ENCODE measurements at places on chromosomes 5 and 9.

GRCh38 chr5:52560366-52560765 lies 227.3 kb upstream of the ITGA1 start:
- DNase-seq: no peak

DNA sequence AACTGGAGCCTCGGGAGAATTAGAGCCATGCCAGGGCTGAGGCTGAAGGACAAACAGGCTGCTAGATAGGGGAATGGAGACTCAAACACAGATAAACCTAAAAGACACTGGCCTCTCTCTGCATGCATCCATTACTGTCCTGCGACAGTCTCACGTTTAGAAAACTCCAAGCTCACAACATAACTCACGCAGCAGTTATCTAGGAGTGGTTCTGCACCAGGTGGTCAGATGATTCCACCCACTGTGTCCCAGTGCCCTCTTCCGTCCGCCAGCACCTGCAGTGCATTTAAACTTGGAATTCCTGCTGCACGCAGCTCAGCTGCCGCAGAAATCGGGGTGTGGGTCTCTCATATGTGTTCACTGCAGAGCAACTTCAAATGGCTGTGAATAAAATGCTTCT lies 272.6 kb upstream of the IRX2 start:
- no peak for DNase-seq

GRCh38 chr5:16617274-16617968 lies 624 bp upstream of the RETREG1 start:
- DNase-seq: no peak

- no peak for DNase-seq
Observed at GRCh38 chr5:111532886-111533582, 20.7 kb upstream of the STARD4 start.

- no peak for DNase-seq
Observed at GRCh38 chr9:116935149-116935897, 248.2 kb downstream of the TRIM32 start.

- no peak for DNase-seq
Observed at GRCh38 chr9:13411791-13412190, 132.3 kb upstream of the MPDZ start.

DNA sequence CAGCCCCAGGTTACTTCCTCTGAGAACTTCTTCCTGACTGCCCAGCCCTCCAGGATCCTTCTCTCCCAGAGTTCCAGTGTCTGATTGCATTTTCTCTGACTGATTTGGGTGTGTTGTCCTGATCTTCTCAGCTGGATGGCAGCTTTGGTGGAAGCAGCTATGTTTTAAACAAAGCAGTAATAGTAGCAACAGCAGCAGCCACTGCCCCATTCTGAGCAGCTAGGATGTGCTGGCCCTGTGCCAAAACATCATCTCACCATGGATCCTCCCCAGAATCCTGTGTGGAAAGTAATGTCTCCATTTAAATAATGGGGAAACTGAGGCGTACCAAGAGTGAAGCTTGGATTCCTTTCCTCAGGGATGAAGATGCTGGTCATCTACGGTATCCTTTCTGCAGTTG lies 46.4 kb upstream of the PSD2 start:
- DNase-seq: no peak

DNA sequence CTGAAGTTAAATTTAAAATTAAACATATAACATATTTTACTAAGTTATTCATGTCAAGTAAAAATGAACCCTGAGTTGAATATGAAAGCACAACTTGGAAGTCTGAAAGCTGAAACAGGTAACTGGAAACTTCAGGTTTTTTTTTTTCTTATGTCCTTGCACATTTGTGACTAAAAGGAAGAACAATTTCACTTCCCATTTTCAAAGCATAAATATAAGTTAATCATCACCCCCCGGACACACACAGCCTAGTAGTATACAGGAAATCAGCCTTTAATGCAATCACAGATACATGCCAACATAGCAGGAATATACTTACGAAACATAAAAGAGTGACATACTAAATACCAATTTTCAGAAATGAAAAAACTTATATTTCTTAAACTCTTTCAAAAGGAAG lies 225.9 kb downstream of the RFX3 start:
- DNase-seq: no peak

- no peak for DNase-seq
Observed at GRCh38 chr9:114718801-114719221, 36.8 kb upstream of the TEX48 start.

GRCh38 chr5:109028608-109029299 lies 281.1 kb downstream of the FER start:
- DNase-seq: no peak

GRCh38 chr9:16147726-16148125 lies 594.9 kb downstream of the CCDC171 start:
- no peak for DNase-seq

DNA sequence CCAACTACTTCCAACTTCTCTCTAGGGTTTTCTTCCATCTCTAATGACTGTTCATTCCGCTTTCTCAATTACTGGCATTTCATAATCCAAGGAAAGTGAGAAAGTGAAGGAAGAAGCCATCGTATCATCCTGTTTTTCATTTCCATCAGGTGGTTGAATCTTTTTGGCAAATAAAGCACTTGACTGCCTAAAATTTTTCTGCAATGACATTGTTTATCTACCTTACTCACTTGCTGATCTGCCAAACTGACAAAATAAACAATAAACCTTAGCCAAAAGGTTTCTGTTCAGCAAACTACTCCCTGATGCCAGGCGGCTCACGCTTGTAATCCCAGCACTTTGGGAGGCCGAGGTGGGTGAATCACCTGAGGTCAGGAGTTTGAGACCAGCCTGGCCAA lies 18.4 kb downstream of the FNBP1 start:
- no peak for DNase-seq

DNA sequence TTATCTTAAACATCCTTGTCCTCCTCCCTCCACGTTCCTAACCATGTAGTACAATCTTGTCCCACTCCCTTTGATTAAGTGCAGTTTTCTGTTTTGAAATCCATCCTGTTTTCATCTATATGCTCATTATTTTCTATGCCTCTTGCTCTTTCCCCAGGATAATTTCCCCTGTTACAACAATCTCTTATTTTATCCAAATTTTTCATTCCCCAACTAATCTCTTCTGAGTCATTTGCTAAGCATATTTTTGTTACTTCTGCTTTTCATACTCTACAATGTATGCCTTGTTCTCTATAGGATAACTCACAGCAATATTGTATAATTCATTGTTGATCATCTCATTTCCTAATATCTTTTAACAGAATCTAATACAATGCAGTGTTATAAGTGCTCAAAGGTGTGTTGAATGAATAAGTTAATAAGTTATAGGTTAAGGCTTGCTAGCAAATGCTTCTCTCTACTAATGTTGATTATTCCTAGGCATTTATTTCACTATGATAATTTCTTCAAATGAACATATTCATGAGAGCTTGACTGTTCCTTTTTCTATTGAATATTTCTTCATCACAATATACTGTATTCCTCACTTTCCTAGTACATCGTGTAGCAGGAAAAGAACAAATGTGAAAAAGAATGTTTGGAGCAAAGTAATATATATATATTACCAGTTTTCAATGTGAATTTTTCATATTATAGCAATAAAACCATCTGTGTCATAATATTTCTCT lies 1.5 kb downstream of the OMD start:
- DNase-seq: no peak

- no peak for DNase-seq
Observed at GRCh38 chr9:89994988-89995613, 390.3 kb downstream of the GADD45G start.

DNA sequence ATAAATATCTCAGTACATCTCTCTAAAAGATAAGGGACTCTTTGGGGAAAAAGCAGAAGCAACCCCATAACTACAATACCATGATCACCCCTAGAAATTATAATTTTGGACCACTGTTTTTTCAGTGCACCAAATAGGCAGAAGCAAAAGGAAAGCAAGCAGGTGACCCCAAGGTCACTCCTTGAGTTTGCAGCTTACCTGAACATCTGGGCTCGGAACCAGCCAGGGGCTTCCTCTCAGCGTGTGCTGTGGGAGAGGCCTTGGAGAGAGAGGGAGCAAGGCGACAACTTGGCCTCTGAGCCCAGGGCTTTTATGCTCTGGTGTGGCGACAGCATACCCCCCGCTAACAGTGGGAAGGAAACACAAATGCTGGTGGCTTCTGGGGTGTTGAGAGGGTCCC lies 16.8 kb downstream of the BNIP1 start:
- DNase-seq: no peak

- no peak for DNase-seq
Observed at GRCh38 chr5:65128226-65128625, 353.5 kb downstream of the ADAMTS6 start.

DNA sequence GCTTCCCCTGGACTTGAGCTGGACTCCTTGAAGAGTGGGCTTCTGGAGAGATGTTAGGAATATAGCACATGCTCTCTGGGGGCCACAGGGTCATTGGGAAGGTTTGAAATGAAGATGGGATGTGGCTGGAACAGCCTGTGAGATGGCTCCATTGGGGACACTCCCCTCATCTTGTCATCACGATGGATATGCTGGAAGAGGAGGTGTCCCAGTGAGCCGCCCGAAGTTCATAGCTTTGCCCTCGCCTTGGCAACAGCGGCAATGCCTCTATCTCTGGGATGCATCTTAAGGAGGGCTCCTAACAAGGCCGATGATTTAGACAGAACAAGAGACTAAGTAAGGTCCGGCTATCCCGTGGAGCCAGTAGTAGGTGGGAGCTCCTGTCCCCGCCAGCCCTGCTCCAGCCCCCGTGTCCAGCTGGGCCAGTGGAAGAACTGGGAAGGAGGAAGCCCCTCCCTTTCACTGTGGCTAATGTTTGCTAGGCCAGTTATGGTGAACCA lies 23.9 kb downstream of the AMBP start:
- no peak for DNase-seq

DNA sequence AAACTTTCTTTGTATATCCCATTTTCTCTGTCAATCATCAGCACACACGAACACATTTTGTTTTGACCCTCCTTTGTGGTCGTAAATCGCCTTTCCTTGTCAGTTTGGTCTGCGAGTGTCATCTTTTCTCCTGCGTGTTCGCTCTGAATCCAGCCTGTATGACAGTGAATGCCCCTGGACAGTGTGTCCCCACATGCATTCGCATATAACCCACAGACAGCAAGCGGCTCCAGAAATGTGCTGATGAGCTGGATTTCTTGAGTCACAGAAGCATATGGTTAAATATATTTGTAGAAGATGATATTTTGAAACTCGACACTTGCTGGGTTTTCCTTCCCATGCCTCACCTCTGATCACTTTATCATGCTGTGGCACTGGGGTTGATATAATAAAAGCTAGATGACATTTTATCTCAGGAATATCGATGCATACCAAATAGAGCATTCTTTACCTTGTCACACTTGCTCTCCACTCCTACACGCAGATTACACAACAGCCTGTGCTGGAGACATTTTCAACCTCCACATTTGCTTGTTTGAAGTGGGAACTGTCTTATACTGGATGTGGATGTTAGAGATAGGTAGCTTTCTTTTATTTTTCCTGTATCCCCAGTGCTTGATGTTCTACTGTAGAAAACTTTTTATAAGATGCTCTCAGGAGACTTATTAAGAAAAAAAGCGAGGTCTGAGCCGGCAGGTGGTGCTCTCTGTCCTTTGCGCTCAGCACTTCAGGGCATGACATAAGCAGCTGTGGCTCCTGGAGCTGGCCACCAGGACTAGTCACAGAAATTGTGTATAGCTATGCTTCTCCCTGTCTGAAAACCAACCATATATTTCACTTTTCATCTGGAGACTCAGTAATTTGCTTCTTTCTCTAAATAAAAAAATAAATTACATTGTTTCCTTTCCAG lies 215.1 kb downstream of the SH3GL2 start:
- DNase-seq: no peak

GRCh38 chr5:2256691-2257280 lies 374.1 kb upstream of the IRX4 start:
- DNase-seq: no peak

GRCh38 chr9:136335296-136336155 lies 8.2 kb downstream of the GPSM1 start:
- no peak for DNase-seq

DNA sequence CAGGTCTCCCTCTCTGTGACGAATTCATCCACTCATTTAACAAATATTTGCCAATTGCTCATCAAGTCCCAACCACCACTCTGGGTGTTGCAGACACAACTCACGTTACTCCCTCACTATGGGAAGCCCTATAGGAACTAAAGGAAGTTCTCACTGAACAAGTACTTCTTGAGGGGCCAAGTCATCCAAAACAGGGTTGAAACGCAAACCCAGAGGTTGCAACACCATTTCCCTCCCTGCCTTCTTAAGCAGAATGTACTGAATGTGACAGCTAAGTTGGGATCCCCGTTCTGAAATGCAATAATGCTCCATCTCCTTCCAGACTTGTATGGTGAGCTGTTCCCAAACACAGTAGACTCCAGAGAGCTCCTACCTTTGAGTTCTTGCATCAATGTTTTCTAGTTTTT lies 34.3 kb downstream of the EPB41L4B start:
- no peak for DNase-seq

DNA sequence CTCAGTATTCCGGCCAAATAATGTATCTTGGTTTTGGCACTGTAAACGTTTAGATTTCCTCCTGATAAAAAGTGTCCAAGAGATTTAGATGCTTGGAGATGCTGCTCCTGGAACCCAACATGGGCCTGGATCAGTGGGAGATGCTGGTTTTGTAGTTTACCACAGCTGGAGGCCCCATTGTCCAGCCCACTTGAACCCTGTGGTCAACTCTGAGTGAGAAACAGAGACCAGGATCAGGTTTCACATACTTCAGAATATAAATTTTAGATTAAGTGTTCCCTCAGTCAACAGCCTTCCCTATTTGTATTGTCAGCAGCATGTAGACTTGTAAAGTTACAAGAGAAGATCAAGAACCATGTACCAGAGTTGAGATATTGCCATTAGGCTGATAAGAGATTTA lies 144.7 kb upstream of the C9orf72 start:
- DNase-seq: no peak

DNA sequence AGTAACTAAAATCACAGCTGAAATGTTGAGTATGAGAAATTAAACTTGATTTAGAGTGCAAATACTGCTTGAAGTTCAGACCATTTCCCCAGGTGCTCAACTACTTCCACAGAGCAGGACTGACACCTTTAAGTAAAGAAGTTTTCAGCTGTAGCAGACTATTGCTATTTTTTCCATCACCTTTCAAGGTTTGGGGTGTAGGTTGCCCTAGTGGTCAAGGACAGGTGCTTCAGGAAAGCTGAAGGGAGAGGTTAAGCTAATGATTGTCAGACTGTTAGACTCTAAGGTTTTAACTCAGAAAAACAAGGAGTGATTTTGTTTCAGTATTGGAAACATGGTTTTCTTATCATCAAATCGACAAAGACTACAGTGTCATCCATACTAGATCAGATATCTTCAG lies 162.1 kb downstream of the CCDC192 start:
- no peak for DNase-seq

DNA sequence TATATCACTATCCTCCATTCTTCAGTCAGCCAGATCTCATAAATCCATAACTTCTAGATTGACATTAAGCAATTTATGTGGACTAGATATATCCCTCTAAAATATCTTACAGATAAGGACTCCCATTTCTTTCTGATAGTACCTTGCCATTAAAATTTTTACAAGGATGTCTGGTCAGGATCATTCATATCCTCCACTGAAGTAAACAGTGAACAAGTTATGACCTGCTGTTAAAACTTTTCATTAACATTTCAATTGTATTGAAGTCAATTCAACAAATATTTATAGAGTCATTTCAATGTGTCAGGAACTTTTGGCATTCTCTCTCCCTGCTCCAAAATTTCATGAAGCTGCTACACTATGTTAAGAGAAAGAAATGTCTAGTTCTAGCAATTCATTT lies 1159.6 kb downstream of the CDH12 start:
- DNase-seq: no peak

All from NCI-H510A (cell line).